Aorta (tissue), 5 donors: ENCODE measurements at places on chromosomes 7 and 10. TPM values are rescaled to one million over a fixed set of nuclear protein-coding genes. Genes with fewer than 3 reads are reported as not detected.

- no peak for DNase-seq
Measured at GRCh38 chr10:1596482-1597099, 140.7 kb downstream of the ADARB2 start.

GRCh38 chr10:9625304-9625703 lies 1392.4 kb upstream of the CELF2 start:
- DNase-seq, result no peak

- no peak for DNase-seq
Measured at GRCh38 chr7:77913977-77914607, 115.5 kb downstream of the PHTF2 start.

DNA sequence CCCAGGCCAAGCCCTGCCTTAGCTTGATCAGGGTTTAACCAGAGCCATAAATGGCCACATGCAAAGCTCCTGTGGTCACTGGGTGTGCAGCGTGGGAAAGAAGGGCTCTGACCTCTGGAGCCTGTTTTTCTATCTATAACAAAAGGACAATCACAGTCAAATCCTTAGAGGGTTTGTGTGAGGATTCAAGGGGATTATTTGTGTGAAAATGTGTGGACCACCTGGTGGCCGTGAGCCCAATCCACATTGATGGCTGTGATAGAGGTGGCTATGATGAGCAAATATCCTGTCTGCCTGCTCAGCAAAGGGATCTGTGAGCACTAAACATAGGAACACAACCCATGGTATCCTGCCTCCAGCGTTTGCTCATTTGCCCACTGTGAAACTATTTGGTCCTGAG lies 107.1 kb downstream of the C10orf90 start:
- no peak for DNase-seq

The GIMAP6 gene
- 31.7 TPM for total RNA-seq

- DNase-seq, result no peak
Measured at GRCh38 chr7:128732521-128733277, 6.5 kb upstream of the CALU start.

DNA sequence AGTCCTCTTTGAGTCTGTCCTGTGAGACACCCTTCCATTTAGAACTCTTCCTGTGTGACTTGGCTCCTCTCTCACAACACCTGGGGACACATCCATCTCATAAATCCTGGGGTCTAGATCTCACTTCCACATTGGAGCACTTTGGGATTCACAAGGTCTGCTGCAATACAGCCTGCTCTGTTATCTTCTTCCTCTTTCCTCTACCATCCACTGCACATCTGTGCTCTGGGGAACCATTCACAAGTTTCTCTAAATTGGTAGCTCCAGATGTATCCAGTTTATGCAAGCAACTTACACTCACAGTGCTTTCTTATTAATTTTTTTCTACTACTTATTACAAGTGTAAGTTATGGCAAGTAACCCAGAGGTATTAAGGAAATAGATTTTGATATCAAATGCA lies 5.5 kb upstream of the FIGNL1 start:
- no peak for DNase-seq

- no peak for DNase-seq
Measured at GRCh38 chr10:113572520-113573290, 19.9 kb downstream of the HABP2 start.

GRCh38 chr7:48964074-48964473 lies 39.7 kb downstream of the CDC14C start:
- DNase-seq, result no peak

The GRID2IP gene
- 0.16 TPM for total RNA-seq

DNA sequence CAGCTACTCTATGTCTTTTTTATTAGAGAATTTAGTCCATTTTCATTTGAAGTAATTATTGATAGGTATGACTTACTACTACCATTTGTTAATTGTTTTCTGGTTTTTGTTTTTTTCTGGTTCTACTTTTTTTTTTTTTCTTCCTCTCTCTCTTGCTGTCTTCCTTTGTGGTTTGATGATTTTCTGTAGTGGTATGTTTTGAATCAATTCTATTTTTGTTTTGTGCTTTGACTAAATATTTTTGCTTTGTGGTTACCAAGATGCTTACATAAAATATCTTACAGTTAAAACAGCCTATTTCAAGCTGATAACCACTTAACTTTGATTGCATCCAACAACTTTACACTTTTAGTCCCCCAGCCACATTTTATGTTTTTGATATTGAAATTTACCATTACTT lies 3.3 kb upstream of the OR2F2 start:
- no peak for DNase-seq

The FEZF1 gene
- total RNA-seq, result not detected

GRCh38 chr7:77265666-77266065 lies 66.0 kb upstream of the FGL2 start:
- DNase-seq, result no peak

The RASSF4 gene
- 26.7 TPM for total RNA-seq

GRCh38 chr7:84021292-84021908 lies 173.2 kb downstream of the SEMA3A start:
- DNase-seq, result no peak

DNA sequence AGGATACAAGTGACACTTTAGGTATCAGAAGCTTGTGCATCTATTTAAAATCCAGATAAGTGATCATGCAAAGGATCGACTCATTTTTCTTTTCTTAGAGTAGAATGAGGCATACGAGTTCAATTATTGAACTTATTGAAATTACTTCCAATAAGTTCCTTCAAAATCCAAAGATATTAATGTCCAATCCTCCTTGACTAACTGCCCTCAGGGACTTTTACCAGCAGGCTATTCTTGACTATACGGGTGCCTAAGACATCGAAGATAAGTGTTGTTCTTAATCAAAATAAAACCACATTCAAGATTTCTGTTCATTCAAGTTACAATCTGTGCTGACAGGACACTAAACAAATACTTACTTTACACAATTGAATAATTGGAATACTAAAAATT lies 74.5 kb upstream of the SP4 start:
- no peak for DNase-seq

GRCh38 chr7:47581438-47581803 lies 490 bp downstream of the TNS3 start:
- no peak for DNase-seq

GRCh38 chr10:101639141-101639900 lies 51.2 kb downstream of the DPCD start:
- no peak for DNase-seq

GRCh38 chr10:30743586-30743985 lies 114.0 kb upstream of the LYZL2 start:
- DNase-seq, result no peak

DNA sequence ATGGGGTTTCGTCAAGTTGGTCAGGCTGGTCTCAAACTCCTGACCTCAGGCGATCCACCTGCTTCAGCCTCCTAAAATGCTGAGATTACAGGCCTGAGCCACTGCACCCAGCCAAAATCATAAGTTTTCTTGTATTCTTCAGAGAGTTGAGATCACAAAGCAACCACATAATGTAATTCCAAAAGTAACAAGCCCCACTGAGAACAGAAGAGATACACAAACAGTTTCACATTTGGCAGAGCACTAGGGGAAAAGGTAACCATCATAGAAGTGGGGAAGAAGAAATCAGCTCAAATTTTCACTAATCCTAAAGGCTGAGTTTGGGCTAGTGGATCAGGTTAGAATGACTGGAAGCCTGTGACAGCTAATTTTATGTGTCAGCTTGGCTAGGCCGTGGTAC lies 5.4 kb upstream of the CEP41 start:
- no peak for DNase-seq

The SYCE1 gene
- total RNA-seq, result 0.48 TPM

GRCh38 chr7:1603346-1604225 lies 33.8 kb upstream of the PSMG3 start:
- no peak for DNase-seq

The CYP3A5 gene
- total RNA-seq, result not detected

DNA sequence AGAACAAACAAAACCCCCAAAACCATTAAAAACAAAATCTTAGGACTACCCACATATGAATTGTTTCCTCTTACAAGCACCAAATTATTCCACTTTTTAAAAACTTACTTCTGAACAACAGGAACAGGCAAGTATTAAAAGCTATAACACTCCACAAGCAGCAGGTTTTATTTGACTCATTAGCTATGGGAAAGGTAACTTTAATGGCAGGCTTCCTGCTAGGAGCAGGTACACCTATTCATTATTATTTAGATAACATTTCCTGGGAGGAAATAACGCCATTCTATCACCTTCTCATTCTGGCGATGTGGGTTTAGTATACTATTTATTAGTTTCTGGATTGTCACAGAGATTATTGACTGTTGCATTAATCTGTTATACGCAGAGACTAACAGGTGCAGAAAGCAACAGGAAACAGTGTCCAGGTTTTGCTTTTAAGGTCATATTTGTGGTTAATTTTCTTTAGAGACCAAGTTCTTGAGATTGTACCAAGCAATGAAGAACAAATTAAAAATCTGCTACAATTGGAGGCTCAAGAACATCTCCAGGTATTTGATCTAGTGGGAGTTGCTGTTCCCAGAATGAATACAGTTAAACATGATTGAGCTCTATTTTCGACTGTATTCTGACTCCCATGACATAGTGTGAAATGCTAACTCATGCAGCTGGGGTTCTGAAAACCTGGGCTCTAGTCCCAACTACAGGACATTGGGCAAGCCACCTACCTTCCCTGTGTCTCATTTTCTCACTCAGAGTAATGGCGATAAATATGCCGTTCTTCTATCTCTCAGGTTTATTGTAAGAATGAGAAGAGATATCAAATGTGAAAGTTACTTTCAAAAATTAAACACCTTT lies 2.0 kb downstream of the CPA2 start:
- DNase-seq, result no peak

GRCh38 chr10:514137-514671 lies 175.3 kb downstream of the DIP2C start:
- no peak for DNase-seq

The ATRNL1 gene
- total RNA-seq, result 41.0 TPM

- no peak for DNase-seq
Measured at GRCh38 chr7:104017001-104017400, 27.5 kb upstream of the RELN start.

DNA sequence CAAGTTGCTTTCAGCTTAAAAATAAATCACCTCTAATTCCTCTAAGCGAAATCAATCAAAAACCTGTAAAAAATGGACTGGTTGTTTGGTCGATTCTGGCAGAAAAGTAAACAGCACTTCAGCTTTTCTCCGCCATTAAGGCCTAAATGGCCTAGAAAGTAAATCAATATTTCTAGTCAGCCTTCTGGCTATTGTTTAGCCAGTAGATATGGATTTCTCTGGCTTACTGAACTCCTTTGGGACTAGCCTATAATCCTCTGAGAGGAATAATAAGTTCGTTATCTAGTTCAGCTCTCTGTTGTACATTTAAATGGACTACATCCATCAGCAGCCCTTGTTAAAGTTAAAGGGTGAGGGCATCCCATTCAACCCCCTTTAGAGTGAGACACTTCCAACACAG lies 400.1 kb upstream of the ETV1 start:
- DNase-seq, result no peak
